ENCODE measurements at places on chromosomes 11 and 22.

DNA sequence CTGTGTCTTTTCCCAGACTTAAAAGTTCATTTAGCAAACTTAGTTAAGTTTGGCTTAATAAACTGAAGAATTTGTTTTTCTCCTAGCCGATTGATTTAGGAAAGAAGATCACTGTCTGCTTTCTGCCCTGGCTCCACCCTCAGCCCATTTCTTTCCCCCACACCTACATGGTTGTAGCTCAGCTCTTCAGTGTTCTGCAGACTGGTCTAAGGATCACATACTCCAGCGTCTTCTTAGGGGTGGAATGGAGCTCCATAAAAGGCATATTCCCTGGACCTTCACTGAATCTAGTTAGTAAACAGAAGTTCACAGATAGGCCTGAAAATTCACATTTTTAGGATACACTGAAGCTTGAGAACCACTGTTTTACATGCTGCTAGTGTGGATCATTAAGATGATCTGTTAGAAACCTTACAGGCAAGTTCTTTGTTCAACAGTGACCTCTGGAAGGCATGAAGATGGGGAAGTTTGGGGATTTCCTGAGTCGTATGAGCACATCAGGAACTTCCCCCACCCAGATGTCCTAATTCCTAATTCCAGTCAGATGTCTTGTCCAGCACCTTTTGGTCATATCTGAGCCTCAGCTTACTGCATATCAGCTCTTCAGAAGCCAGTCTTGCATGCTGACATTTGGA lies 16.8 kb downstream of the PIWIL4 start:
- DNase-seq = peak; percentile 42

DNA sequence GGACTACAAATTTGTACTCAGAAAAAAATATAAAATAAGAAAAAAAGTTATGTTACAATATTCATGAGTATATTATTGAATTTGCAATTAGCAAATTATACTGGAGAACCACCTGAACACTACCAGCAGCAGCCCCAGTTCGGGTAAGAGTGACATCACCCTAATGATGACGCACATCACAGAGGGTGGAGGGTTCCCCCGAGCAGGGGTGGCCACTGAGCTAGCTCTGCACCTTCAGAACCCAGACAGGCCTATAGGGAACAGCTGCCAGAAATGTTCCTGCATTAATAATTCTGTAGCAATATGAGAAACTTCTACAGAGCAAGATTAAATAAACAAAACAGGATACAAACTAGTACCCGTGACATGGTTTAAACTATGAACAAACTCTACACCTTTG lies 17.5 kb upstream of the ARAP1 start:
- DNase-seq = no peak

DNA sequence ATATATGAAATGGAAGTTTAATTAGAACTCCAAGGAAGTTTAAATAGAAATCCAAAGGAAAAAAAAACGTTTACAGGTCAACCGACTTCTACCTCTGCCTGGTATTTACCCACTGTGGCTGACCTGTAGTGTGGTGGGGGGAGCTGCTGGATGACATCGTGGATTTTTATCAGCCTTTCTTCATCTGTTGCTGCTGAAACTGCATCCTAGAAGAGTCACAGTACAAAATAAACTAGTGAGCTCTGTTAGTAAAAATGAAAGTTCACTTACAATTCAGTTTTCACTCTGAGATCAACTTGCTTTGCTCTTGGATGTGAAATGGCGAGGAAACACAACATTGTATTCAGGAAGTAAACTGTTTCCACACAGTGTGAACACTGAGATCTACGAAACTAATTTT lies 43.2 kb upstream of the TP53AIP1 start:
- no peak for DNase-seq

DNA sequence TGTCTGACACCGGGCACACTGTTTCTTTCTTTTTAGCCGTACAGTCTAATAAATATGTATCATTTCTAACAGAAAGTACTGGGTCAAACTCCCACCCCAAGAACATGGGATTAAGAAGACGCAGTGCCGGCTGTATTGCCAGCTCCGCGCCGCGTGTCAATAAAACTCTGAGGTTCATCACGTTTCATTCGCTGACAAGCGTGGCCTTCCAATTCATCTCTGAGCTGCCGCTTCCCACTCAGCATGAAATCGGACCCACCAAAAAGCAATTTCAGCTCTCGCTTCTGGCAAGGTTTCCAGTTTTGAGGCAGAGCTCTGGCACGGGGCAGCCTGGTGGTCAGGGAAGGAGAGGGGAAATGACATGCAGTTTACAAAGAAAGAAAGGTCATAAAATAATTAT lies 819.8 kb downstream of the OPCML start:
- no peak for DNase-seq

DNA sequence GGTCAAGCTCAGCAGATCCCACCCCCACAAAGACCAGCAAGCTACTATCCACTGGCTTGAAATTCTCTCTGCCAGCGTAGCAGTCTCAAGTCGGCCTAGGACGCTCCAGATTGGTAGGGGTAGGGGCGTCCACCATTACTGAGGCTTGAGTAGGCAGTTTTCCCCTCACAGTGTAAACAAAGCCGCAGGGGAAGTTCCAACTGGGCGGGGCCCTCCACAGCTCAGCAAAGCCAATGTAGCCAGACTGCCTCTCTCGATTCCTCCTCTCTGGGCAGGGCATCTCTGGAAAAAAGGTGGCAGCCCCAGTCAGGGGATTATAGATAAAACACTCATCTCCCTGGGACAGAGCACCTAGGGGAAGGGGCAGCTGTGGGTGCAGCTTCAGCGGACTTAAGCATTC lies 1064.9 kb upstream of the TENM4 start:
- DNase-seq = no peak

GRCh38 chr22:42919199-42919598 lies 62.1 kb upstream of the ARFGAP3 start:
- DNase-seq = no peak

- no peak for DNase-seq
Measured at GRCh38 chr11:117444711-117445658, 117.3 kb downstream of the CEP164 start.

- no peak for DNase-seq
Measured at GRCh38 chr11:100515087-100515486, 172.0 kb upstream of the ARHGAP42 start.

DNA sequence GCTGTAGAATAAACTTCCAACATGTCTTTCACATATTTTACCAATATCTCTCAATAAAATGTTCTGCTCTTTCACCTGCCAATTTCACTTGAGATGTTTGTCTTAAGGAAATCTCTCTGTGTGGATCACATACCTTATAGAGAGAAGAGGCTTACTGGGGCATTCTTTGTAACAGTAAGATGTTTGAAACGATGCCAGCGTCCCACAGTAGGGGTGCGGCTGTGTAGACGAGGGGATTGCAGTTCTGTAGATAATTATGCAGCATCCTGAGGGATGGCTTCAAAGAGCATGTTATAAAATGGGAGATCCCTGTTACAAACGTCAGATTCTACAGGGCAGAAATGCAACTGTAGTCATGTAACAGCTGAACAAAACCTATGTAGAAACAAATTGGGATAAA lies 200.0 kb downstream of the TBC1D22A start:
- no peak for DNase-seq

DNA sequence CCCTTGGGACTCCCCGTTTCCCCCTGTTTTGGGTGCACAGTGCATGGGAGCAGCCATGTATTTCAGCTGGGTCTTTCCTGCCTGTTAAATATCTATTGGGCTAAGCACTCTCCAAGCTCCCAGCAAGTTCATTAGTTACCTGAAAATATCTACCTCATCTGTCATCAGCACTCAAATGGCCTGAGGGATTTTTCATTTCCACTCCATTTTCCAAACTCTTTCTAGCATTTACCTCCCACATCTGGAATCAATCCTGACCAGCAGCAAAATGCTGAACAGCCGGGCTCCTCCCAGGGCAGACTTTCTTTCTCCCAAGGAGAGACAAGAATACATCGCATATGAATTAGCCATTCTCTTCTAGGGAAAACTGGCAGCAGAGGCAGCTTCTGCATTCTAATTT lies 273.5 kb upstream of the MPPED2 start:
- DNase-seq = no peak
